Smooth muscle cell of the brain vasculature (primary cell): ENCODE measurements at places on chromosomes 12 and 14.

DNA sequence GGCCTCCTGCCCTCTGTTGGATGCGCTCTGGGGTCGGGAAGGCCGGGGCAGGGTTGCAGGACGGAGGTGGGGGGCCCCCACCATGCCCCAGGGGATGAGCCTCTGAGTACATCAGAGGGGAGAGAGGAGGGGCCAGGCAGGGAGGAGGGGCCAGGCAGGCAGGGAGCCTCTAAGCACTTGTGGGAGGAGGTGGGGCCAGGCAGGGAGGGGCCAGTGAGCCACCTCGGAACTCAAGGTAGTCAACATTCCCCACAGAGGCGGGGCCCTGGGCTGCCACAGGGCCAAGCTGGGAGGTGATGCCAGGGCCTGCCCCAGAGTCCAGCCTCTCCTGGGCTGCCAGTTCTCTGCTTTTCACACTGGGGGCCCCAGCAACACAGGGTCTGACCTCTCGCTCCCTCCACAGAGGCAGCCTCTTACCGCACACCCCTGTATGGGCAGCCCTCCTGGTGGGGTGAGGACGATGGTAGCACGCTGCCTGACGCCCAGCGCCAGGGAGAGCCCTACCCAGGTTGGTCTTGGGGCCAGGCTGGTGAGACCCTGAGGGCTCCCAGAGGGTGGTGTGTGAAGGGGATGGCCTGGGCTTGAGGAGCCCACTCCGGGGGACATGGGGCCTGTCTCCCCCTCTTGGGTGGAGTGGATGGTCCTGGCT, 17.4 kb downstream of the CEP170B start:
- DNase-seq, result no peak

GRCh38 chr12:32756476-32757066, 874 bp upstream of the YARS2 start:
- DNase-seq, result no peak

DNA sequence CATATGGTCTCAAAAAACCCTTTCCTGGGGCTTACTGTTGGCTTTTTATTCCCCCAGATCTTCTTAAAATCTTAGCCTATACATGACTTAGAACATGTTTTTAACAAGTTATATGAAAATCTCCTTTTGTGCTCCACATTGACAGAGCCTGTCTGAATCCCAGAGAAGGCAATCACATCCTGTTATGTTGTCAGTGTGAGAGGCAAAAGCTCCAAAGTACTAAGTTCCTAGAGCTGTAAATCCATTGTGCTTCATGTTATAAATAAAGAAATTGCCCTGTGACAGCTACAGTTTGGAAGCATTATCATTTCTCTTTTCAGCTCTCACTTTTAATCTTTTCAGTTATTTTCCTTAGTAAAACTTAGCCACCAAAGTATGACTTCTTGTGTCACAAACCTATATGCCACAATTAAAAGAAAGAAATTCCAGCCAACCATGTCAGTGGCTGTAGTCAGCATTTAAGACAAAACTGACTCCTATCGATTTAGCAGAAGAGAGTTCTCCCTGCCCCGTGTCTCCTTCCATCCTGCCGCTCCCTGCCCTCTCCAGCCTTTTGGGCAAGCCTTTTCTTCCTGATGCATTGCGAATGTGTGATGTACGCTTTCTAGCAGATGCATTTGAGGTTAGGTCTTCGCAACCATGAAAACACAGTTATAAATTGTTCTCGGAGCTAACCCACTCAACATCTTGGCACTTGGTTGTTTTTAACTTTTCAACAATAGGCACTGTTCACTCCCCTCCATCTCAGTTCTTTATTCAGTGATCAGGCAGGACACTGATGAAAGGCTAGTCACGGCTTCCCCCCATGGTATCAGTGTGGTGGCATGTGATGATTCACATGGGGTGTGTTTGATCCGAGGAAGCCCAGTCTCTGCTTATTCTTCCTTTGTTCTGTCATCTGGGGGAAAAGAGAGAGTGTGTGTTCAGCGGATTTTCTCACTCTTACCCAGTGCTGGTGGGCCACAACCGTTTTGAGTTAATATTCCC, 143.5 kb downstream of the SSPN start:
- no peak for DNase-seq

GRCh38 chr12:90129366-90130030, 420.9 kb upstream of the ATP2B1 start:
- no peak for DNase-seq

DNA sequence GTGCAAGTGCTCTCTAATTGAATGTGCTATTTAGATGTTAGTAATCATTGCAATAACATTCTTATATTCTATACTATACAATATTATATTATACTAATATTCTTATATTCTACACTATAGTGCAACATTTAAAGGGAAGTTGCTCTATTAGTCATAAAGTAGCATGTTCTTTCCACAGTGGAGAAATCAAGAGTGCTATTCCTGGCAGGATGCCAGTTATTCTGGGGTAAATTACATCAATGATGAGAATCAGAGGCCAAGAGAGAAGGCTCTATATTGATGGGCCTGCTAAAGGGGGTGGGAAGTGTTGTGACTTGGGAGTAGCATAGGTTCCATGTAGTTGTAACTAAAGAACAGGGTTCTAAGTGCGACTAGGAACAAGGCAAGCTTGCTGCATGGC, 121.5 kb downstream of the SLC15A5 start:
- DNase-seq, result no peak

GRCh38 chr14:95495538-95496025, 20.9 kb downstream of the SYNE3 start:
- DNase-seq, result no peak

DNA sequence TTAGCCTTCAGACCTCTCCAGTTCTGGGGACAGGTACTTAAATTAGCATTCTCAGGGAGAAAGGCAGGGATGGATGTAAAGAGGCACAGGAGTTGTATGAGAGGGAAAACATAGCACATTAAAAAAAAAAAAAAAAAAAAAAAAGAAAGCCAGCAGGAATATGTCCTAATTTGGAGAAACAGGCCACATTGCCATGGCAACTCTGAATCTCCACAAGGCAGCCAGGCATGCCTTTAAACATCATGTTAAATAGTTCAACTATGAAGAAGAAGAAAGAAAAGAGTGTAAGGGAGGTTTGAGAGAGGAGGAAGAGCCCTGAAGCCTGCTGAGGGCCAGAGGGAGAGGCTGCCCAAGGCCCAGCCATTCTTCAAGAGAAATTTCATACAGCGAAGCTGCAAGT, 145.8 kb downstream of the GRIN2B start:
- no peak for DNase-seq

- DNase-seq, result no peak
Observed at GRCh38 chr12:65937806-65938205, 113.5 kb downstream of the HMGA2 start.

- DNase-seq, result no peak
Observed at GRCh38 chr14:66708267-66708666, 200.3 kb downstream of the GPHN start.

GRCh38 chr14:59055439-59056045, 132.9 kb upstream of the DAAM1 start:
- DNase-seq, result peak; percentile 26

DNA sequence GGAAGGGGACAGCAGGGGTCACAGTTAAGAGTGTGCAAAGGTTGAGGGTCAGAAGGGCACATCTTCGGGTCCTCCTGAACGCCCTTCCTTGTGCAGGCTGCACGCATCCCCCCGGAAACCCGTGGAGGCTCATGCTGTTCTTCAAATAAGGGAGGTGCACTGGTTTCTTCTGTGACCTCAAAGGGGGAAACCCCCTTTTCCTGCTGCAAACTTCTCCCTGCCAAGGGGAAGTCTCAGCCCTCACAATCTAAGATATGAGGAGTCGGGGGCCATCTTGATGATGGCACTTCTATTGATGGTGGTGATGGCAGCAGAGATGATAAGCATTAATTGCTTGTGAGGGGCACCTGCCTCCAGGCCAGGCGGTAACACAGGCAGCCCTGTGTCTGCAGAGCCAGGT, 40.0 kb downstream of the ISCA2 start:
- DNase-seq, result no peak

- peak; percentile 92 for DNase-seq
Observed at GRCh38 chr12:58932806-58933681, 12.7 kb upstream of the LRIG3 start.

GRCh38 chr12:88468581-88468980, 111.7 kb downstream of the KITLG start:
- DNase-seq, result no peak

DNA sequence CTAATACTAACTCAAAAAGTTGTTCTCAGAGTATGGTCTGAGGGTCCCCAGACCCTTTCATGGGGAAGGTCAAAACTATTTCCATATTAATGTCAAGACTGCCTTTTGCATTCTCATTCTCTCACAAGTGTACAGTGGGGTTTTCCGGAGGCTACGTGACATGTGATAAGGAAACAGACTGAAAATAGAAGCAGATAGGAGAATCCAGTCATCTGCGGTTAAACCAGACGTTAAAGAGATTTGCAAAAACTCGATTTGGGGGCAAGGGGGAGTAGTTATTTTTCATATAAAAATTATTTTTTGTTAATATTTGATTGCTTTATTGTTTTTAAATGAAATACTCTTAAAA, 1.0 kb upstream of the NAP1L1 start:
- DNase-seq, result no peak

DNA sequence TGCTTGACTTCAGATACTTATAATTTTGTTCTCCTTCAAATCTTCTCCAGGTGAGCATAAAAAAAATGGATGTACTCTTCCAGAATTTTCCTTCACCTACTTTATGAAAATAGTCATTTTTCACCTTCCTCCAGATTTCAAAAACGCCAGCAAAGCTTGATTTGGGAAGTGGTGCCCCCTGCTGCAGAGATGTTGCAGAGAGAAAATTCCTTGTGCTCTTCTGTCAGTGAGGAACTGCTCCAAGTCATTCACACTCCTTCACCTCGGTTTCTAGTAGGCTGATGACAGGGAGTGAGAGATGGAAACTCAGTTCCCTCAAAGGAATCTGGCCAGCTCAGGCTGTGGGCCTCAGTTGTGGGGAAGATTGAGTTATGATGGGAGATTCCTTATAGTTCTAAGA, 24.2 kb upstream of the RNASE3 start:
- DNase-seq, result no peak

DNA sequence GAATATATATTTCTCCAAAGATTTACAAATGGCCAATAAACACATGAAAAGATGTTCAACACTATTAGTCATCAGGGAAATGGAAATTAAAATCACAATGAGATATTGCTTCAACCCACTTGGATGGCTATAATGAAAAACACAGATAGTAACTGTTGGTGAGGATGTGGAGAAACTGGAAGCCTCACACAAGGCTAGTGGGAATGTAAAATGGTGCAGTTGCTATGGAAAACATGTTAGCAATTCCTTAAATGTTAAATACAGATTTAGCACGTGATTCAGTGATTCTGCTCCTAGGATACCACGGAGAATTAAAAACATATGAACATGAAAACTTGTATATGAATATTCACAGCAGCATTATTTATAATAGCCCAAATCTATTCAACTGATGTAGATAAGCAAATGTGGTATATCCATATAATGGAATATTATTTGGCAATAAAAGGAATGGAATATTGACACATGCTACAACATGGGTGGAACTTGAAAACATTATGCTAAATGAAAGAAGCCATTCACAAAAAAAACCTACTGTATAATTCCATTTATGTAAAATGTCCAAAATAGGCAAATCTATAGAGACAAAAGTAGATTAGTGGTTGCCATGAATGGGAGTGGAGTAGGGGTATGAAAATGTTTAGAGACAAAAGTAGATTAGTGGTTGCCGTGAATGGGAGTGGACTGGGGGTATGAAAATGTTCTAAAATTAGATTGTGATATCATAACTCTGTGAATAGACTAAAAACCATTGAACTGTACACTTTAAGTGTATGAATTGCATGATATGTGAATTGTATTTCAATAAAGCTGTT, 227.1 kb upstream of the DDHD1 start:
- no peak for DNase-seq

GRCh38 chr14:51006324-51006723, 62.0 kb upstream of the PYGL start:
- DNase-seq, result no peak

DNA sequence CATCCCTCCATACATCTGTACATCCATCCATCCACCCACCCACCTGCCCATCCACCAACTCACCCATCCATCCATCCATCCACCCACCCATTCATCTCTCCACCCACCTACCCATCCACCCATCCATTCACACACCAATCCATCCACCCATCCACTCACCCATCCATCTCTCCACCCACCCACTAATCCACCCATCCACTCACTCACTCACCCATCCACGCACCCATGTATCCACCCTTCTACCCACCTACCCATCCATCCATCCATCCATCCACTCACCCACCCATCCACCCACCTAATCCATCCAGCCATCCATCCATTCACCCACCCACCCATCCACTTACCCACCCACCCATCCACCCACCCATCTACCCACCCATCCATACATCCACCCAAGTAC, 16.2 kb downstream of the GALNT9 start:
- no peak for DNase-seq
